ENCODE measurements at places on chromosomes 7 and 10.
A peak's percentile ranks its signal among the peaks of the same experiment; 100 is the strongest.

DNA sequence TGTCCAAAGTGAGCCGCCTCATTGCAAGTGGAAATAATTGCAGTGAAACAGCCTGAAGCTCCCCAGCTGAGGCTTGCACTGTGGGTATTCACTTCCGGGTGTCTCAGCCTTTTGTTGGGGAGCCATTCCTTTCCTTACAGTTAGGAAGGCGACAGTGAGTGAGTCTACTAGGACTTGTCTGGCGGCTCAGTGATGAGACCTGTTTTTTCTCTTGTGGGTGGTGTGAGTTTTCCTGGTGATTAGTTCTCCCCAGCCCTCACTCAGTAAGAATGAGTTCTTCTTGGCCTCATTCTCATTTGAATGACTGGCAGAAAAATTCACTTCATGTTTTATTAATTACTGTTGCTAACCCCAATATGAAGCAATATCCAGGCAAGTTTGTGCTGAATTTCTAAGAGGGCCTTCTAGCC lies 2.6 kb downstream of the PGAM1 start:
- peaks cover 6% of the 10 kb centered on the region for H3K4me1 ChIP-seq
- DNase-seq, result no peak
- no peak overlapping the region for H3K4me3 ChIP-seq
- no peak overlapping the region for H3K27ac ChIP-seq
- no peaks in the 10 kb centered on the region for H3K27me3 ChIP-seq
- H3K36me3 ChIP-seq, result peaks cover 11% of the 10 kb centered on the region

- H3K27ac ChIP-seq, result no peak overlapping the region
- H3K27me3 ChIP-seq, result no peaks in the 10 kb centered on the region
- H3K36me3 ChIP-seq, result no peaks in the 10 kb centered on the region
- H3K4me3 ChIP-seq, result no peak overlapping the region
Observed at GRCh38 chr7:155998766-155999630, 186.7 kb upstream of the SHH start.

GRCh38 chr10:78779339-78779955 lies 289.3 kb upstream of the ZMIZ1 start:
- H3K4me3 ChIP-seq, result no peak overlapping the region
- no peaks in the 10 kb centered on the region for H3K4me1 ChIP-seq
- no peaks in the 10 kb centered on the region for H3K27me3 ChIP-seq
- no peaks in the 10 kb centered on the region for H3K36me3 ChIP-seq
- no peak overlapping the region for H3K27ac ChIP-seq
- peak; percentile 50 for DNase-seq

GRCh38 chr7:67610897-67611296 lies 614.3 kb downstream of the TYW1 start:
- H3K36me3 ChIP-seq, result no peaks in the 10 kb centered on the region
- H3K27ac ChIP-seq, result no peak overlapping the region
- peaks cover 2% of the 10 kb centered on the region for H3K27me3 ChIP-seq
- no peak for DNase-seq

GRCh38 chr7:76343294-76343930 lies 15.4 kb downstream of the YWHAG start:
- no peaks in the 10 kb centered on the region for H3K36me3 ChIP-seq
- H3K27me3 ChIP-seq, result no peaks in the 10 kb centered on the region
- no peak overlapping the region for H3K27ac ChIP-seq
- no peak overlapping the region for H3K4me3 ChIP-seq

DNA sequence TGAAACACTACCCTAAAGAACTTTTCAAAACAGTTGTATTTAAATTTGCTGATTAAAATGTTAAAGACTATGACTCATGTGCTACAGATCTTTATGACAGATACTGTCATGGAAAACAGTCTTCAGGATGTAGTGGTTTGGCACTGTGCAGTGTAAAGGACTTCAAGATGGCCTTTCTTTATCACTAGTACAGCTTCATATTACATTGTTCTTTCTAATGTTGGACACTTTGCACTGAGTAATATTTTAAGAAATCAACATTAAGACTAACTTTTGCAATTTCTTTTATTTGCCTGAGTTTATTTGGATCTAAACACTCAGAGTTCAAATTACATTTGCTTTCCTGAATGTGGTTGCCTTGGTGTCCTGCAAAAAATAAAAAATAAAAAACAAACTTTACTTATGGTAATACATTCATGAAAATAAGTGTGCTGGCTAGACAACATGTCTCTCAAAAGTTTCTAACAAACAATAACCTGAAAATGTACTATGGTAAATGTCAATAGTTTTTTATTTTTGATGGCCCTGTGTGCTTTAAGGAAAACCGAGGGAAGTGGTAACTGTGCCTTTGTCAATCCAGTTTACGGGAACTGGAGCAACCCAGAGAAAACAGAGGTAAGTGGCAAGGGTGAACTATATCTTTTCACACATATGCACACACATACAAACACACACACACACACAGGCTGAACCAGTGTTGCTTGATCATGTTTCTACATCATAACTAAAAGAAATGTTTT lies 85.9 kb upstream of the PLXDC2 start:
- H3K27ac ChIP-seq, result no peak overlapping the region
- DNase-seq, result no peak
- H3K36me3 ChIP-seq, result no peaks in the 10 kb centered on the region
- H3K27me3 ChIP-seq, result no peaks in the 10 kb centered on the region
- H3K4me1 ChIP-seq, result no peaks in the 10 kb centered on the region
- no peak overlapping the region for H3K4me3 ChIP-seq

GRCh38 chr7:55477781-55478374 lies 94.4 kb downstream of the VOPP1 start:
- no peak overlapping the region for H3K27ac ChIP-seq
- H3K4me1 ChIP-seq, result no peaks in the 10 kb centered on the region
- no peak overlapping the region for H3K4me3 ChIP-seq
- peak; percentile 5 for DNase-seq
- H3K36me3 ChIP-seq, result peaks cover 5% of the 10 kb centered on the region
- H3K27me3 ChIP-seq, result no peaks in the 10 kb centered on the region

GRCh38 chr10:123901621-123902020 lies 10.0 kb upstream of the CPXM2 start:
- H3K36me3 ChIP-seq, result no peaks in the 10 kb centered on the region
- no peak for DNase-seq
- H3K27me3 ChIP-seq, result no peaks in the 10 kb centered on the region
- no peak overlapping the region for H3K4me3 ChIP-seq

GRCh38 chr7:74334030-74334429 lies 44.8 kb downstream of the CLIP2 start:
- no peak overlapping the region for H3K4me3 ChIP-seq
- no peak for DNase-seq
- H3K36me3 ChIP-seq, result no peaks in the 10 kb centered on the region
- no peaks in the 10 kb centered on the region for H3K4me1 ChIP-seq
- H3K27me3 ChIP-seq, result no peaks in the 10 kb centered on the region
- no peak overlapping the region for H3K27ac ChIP-seq

DNA sequence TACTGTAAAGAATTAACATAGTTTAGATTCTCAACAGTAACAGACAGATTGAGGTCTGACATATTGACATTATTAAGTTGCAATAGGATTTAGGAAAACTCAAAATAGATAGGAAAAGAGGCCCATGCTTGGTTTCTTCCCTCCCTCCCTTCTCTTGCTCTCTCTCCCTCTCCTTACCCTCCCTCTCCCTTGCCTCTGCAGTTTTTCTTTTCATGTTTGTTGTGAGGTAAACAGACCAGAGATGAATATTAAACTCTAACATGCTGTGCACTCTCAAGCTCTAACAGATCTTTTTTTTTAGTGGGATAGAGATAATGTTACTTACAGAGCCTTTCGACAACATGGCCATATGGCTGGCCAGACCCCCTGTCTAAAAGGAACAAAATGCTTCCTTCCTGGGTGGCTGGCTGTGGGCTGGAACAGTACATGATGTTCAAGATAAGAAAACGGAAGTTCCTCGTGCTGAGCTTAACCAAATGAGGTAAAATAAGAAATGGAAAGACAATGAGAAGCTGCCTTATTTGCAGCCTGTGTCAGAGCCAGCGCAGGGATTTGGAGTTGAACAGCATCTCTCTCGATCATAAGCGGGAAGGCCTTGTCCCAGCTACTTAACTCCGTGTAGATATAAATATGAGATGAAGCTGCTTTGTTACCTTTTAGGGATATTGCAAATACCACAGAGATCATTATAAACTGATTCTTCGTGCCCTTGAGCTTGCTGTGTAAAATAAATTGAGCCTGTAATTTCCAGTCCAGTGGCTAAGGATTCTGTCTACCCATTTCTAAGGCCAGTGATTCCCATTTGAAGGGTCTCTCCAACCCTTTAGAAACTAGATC lies 391.9 kb upstream of the NPVF start:
- H3K27ac ChIP-seq, result peak overlapping the region; percentile 32
- H3K27me3 ChIP-seq, result no peaks in the 10 kb centered on the region
- peaks cover 24% of the 10 kb centered on the region for H3K4me1 ChIP-seq
- no peak for DNase-seq
- H3K4me3 ChIP-seq, result no peak overlapping the region

- no peak overlapping the region for H3K27ac ChIP-seq
- H3K36me3 ChIP-seq, result no peaks in the 10 kb centered on the region
- H3K4me3 ChIP-seq, result no peak overlapping the region
- H3K4me1 ChIP-seq, result peaks cover 17% of the 10 kb centered on the region
- DNase-seq, result no peak
Observed at GRCh38 chr7:104978460-104978859, 35.5 kb upstream of the KMT2E start.

DNA sequence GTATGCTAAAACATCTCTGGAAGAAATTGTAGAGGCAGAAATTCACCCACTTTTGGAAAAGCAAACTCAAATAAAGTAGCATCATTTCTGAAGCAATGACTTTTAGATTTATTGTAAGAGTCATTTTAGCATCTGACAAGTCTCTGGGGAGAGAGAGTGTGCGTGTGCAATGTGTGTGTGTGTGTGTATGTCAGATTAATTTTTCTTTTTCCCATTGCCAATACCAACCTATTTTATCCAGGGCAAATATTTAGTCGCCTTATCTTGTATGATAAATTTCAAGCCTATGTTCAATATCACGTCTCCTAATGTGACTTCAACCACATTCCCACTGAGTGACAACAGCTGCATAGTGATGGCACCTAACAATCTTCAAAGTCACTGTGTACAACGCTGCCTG lies 101.7 kb downstream of the NEBL start:
- no peak overlapping the region for H3K27ac ChIP-seq
- H3K4me1 ChIP-seq, result no peaks in the 10 kb centered on the region
- no peaks in the 10 kb centered on the region for H3K36me3 ChIP-seq
- no peaks in the 10 kb centered on the region for H3K27me3 ChIP-seq

DNA sequence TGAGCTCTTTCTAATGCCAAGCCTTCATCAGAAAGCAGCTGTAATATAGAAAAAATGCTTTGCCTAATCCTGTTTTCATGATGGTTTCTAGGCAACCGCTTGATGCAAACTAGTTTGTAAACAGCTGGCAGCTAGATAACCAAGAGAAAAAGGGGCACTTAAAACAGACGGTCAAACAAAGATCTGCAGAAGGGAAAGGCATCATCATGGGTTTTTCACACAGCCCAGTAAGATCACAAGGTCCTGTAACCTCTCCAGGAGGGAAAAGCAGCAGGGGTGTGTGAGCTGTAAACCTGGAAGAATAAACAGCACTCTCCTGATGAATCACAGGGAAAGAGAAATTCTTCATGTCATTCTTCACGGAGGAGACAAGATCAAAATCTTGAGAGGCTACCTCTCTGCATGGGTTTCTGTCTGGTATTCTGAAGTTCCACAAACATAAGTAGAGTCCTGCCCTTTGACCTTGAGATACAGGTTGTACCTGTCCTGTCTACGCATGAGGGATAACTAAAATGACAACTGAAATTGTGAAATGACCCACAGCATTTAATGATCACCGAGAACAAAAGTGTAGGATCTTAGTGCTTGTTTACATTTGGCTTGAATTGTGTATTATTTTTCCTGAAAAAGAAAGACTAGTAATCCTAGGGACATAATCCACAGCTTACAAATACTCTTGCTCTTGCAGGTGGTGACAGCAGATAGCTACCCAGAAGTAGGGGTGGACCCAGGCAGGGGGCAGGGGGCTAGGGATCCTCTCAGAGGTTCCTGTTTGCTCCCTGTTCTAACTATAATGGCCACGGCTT lies 48.0 kb downstream of the CREB3L2 start:
- peak overlapping the region; percentile 49 for H3K27ac ChIP-seq
- no peaks in the 10 kb centered on the region for H3K36me3 ChIP-seq
- H3K4me1 ChIP-seq, result peaks cover 10% of the 10 kb centered on the region
- H3K4me3 ChIP-seq, result no peak overlapping the region
- no peak for DNase-seq

DNA sequence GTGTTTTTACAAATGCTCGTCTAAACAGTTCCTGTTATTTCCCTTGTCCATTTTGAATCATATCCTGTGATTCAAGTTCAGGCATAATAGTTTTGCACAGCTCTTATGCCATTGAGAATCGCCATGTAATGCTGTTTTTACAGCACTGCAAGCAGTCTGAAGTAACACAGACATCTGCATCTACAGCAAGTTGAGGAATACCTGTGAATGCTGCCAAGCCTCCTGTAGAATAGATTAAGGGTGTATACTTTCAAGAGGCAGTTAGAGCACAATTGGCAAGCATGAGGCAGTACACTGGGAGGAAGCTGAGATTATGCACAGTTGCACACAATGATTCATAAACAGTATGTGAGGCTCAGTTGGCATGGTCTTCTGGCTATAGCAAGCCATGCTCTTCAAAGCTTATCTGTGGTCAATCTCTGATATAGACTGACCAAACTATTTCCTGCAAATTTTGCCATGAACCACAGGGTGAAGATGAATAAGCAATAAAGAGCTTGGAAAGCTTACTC lies 121.9 kb upstream of the AKR1E2 start:
- no peaks in the 10 kb centered on the region for H3K36me3 ChIP-seq
- no peak for DNase-seq
- H3K27ac ChIP-seq, result no peak overlapping the region
- H3K4me3 ChIP-seq, result no peak overlapping the region
- H3K4me1 ChIP-seq, result no peaks in the 10 kb centered on the region

- H3K36me3 ChIP-seq, result no peaks in the 10 kb centered on the region
- no peaks in the 10 kb centered on the region for H3K27me3 ChIP-seq
- H3K27ac ChIP-seq, result no peak overlapping the region
- no peak for DNase-seq
- no peaks in the 10 kb centered on the region for H3K4me1 ChIP-seq
Observed at GRCh38 chr7:38700116-38700515, 68.9 kb upstream of the AMPH start.

- H3K36me3 ChIP-seq, result no peaks in the 10 kb centered on the region
- no peak for DNase-seq
- no peak overlapping the region for H3K4me3 ChIP-seq
- H3K27ac ChIP-seq, result no peak overlapping the region
- no peaks in the 10 kb centered on the region for H3K27me3 ChIP-seq
Observed at GRCh38 chr10:50541921-50542320, 81.8 kb downstream of the SGMS1 start.

DNA sequence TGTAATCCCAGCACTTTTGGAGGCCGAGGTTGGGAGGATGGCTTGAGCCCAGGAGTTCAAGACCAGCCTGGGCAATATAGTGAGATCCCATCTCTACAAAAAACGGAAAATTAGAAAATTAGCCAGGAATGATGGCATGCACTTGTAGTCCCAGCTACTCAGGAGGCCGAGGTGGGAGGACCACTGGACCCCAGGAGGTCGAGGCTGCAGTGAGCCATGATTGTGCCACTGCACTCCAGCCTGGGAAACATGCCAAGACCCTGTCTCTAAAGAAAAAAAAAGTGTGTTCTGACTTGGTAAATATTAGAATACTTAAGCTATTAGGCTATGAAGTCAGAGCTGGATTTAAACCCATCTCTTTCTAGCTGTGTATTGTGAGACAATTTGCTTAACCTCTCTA lies 81.0 kb upstream of the KAT6B start:
- no peak overlapping the region for H3K4me3 ChIP-seq
- DNase-seq, result no peak
- H3K36me3 ChIP-seq, result no peaks in the 10 kb centered on the region
- no peaks in the 10 kb centered on the region for H3K27me3 ChIP-seq
